HCT116 (cell line): ENCODE measurements at places on chromosomes 13 and 19.

DNA sequence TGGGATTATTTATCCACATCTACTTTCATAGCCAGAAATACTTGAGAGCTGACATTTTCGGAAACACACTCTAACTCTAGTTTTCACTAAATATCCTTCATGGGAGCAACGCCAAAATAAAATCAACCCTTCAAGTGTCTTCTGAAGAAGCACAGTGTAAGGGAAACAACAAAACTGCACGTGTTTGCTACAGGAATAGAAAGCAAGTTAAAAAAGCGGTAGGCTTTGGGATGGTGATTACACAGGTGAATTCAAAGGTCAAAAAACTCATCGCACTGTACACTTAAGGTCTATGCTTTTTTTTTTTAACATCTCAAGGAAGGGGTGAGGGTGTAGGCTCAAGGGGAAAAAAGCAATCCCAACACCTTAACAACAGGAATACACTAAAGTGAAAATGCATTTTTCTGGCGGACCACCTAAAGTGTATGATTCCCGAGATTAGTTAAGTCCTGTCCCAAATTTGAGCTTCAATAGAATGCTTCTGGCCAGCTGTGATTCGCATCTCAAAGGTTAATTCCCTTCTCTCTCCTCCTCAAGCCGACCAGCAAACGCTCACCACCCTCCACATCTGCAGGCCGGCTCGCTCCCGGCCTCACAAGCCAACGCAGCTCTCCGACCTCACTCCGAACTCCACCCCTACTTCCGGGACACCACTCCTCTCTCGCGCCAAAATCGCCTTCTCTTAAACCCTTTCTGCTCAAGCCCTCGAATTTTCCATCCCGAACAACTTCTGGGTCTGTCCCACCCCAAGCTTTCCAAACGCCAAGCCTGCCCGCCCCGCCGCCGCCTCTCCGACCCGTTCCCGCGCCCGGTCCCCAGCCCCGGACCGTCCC, 1.1 kb downstream of the ARGLU1 start:
- DNase-seq, result no peak

- DNase-seq, result no peak
These were observed 64.7 kb downstream of the ZNF823 start for GRCh38 chr19:11674067-11674492.

DNA sequence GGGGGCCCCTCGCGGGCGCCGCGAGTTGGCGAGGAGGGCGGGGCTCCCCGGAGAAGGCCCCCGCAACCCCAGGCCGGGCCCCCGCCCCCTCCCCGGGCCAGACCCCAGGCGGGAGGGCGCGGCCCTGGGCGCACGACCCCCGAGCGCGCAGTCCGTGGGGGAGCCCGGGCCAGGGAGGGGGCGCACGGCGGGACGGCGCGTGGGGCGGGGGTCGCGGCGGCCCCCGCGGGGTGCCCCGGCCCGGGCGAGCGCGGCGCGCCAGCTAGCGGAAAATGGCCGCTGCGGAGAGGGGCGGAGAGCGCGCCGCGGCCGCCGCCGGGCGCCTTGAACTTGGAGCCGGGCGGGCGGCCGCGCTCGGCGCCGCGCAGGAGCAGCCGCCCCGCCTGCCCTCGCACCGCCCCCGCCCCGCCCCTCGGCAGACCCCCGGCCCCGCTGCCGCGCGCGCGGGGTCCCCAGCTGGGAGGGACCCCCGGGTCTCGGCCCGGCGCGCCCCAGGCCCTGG, 6.4 kb upstream of the NFIC start:
- DNase-seq, result no peak

DNA sequence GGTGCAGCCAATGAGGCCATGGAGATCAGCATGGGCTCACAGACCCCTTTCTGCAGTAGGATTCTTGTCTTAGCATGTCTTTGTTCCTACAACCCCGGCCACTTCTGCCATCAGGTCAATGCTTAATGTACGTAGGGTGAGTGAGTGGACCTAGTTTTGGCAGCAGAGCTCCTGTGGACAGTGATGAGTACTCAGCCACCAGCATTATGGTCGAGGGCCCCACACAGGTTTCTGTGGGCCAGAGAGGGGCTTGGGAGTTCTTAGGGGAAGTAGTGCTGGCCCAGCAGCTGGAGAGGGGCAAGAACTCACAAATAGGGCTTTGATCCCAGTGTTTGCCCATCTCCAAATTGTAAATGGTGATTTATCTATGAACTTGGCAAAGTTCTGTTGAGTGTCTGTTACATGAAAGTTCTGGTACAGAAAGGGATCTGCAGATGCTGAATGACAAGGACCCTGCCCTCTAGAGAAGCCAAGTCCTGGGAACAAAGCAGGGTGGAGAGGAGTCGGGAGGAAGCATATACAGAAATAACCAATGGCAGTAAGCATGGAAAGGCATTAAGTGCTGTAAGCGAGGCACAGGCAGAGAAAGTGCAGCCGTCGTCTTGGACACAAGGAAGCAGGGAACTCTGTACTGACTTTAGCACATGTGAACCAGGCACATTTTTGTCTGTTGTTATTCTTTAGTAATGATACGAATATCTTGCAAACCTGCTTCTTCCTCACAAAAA, 185.1 kb downstream of the MTUS2 start:
- DNase-seq, result no peak

GRCh38 chr19:9939301-9939913, 3.1 kb upstream of the OLFM2 start:
- DNase-seq, result no peak

- DNase-seq, result no peak
These were observed 7.6 kb downstream of the SSC5D start for GRCh38 chr19:55495646-55496349.

DNA sequence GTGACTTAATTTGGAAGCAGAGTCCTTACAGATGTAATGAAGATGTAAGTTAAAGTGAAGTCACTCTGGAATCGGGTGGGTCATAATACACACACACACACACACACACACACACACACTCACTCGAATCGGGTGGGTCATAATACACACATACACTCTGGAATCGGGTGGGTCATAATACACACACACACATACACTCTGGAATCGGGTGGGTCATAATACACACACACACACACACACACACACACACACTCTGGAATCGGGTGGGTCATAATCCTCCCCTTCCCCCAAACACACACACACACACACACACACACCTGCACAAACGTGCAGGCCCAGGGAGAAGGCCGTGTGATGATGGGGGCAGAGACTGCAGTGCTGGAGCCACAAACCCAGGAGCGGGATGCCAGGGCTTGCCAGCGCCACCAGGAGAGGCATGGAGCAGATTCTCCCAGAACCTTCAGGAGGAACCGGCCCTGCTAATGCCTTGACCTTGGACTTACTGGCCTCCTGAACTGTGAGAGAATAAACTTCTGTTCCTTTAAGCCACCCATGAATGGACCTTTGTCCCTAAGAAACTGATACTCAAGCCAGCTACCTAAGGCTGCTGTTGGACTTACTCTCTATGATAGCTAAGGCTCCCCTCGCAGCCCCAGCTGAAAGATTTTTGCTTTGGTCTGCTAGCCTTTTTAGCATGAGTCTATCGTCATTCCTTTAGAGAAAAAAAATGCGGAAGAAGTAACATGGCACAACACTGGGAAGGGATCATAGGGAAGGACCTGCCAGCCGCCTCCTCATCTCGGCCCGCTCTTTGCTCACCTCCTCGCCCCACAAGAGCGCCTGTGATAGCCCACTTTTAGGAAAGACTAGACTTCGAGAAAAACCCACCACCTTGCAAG, 136.2 kb upstream of the RNF113B start:
- DNase-seq, result no peak
